ENCODE measurements at places on chromosomes 4 and X. TPM values are rescaled to one million over a fixed set of nuclear protein-coding genes. Genes with fewer than 3 reads are reported as not detected.

Gene GNRHR
- not detected for total RNA-seq

Gene AVPR2
- not detected for total RNA-seq

Gene NCAPG
- 22.0 TPM for total RNA-seq

Gene RASSF6
- 10.1 TPM for total RNA-seq

Gene GYPB
- not detected for total RNA-seq

Gene NDP
- not detected for total RNA-seq

Data from progenitor cell of endocrine pancreas (in vitro differentiated cells).